ENCODE measurements at places on chromosomes 6 and 20. TPM values are rescaled to one million over a fixed set of nuclear protein-coding genes. Genes with fewer than 3 reads are reported as not detected.

KCNK17 gene
- total RNA-seq = not detected

GRCh38 chr6:140193269-140193668, 818.8 kb upstream of the CITED2 start:
- H3K27ac ChIP-seq = no peak overlapping the region
- no peaks in the 10 kb centered on the region for H3K4me1 ChIP-seq
- no peak overlapping the region for H3K4me3 ChIP-seq
- no peaks in the 10 kb centered on the region for H3K36me3 ChIP-seq

- H3K4me1 ChIP-seq = peaks cover 5% of the 10 kb centered on the region
- no peaks in the 10 kb centered on the region for H3K36me3 ChIP-seq
- no peak overlapping the region for H3K27ac ChIP-seq
- H3K4me3 ChIP-seq = no peak overlapping the region
- DNase-seq = no peak
Observed at GRCh38 chr6:18990059-18990978, 603.2 kb downstream of the RNF144B start.

- no peaks in the 10 kb centered on the region for H3K36me3 ChIP-seq
- H3K4me1 ChIP-seq = no peaks in the 10 kb centered on the region
- no peak overlapping the region for H3K27ac ChIP-seq
Observed at GRCh38 chr6:166781331-166781730, 154.3 kb upstream of the RPS6KA2 start.
